Natural killer cell treated with Interleukin-12 subunit alpha and Interleukin-12 subunit beta and Interleukin-15 and Interleukin-18, amount 100 ng/mL, for 72 hours (primary cell): ENCODE measurements at places on chromosomes 4 and X.

DNA sequence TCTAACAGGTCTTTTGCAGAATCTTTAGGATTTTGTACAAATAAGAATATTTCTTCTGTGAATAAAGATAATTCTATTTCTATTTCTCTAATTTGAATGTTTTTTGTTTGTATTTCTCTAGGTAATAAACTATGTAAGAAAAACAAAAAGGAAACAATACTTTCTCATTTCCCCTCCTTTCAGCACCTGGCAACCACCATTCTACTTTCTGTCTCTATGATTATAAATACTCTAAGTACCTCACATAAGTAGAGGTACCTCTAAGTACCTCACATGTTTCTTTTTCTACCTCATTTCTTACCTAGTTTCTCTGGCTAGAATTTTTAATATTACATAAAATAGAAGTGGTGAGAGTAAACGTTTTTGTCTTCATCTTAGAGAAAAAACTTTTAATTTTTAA is 550.0 kb downstream of the EPHA5 start:
- no peak for DNase-seq

- DNase-seq = no peak
These were observed 104.2 kb downstream of the AFF1 start for GRCh38 chr4:87038837-87039615.

DNA sequence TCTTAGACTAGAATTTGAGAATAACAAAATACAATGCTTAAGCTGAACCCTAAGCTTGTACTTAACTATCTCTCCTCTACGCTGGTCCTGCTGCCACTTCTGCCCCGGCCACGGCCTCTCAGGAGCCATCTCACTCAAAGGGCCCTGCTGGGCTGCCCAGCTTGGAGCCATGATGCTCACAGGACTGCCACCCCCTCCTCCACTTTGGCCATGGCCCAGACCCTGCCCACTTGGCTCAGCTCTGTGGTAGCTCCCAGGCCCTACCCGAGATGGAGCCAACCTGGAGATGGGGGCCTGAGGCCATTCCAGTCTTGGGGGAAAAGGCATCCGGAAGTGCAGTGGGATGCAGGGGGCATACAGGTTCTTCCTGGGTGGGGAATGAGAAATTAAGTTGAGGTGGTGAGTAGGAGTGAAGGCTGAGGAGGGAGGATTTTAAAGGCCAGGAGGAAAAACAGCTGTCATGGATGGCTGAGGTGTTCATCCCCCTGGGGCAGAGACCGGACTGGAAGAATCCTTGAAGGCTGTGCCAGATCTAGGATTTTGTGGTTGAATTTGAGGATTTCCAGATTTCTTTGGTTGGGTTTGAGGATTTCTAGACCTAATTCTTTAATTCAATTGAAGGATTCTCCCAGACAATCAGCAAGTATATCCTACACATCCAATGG is 824 bp downstream of the SASH3 start:
- DNase-seq = no peak

- DNase-seq = no peak
These were observed 429 bp downstream of the NOCT start for GRCh38 chr4:139015948-139016471.

DNA sequence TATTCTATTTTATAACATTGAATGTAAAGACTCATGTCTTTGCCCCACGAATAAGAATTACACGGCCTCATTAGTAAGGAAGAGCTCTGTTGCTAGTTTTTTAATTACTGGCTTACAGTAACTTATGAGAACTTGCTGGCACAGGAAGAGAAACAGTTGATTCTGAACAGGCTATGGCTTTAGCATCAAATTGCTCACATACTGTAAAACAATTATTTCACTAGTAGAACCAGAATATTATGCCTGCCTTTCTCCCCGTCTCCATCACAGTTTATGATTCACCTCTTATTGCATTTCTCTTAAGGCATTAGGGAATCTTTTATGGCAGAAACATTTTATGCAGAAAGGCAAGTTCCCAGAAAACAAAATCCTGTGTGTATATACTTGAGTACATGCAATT is 126.1 kb downstream of the SPRY1 start:
- no peak for DNase-seq

- no peak for DNase-seq
These were observed 11.2 kb downstream of the ADAM29 start for GRCh38 chr4:174929346-174929745.

- no peak for DNase-seq
These were observed 486.2 kb downstream of the TRAM1L1 start for GRCh38 chr4:116598980-116599789.

DNA sequence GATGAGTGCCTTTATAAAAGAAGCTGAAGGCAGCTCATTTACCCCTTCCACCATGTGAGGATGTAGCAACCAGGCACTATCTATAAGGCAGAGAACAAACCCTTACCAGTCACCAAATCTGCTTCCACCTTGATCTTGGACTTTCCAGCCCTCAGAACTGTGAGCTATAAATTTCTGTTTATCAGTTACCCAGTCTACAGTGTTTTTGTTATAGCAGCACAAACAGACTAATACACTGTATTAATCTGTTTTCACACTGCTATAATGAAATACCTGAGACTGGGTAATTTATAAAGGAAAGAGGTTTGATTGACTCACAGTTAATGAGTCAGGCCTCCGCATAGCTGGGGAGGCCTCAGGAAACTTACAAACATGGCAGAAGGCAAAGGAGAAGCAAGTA is 91.2 kb downstream of the SOWAHB start:
- no peak for DNase-seq

- DNase-seq = no peak
These were observed 235.2 kb upstream of the FAT1 start for GRCh38 chr4:186958726-186959350.
